PC-9 (cell line): ENCODE measurements at places on chromosomes 11 and 22.

GRCh38 chr22:19832476-19833108 is 22.1 kb downstream of the GNB1L start:
- DNase-seq: no peak

DNA sequence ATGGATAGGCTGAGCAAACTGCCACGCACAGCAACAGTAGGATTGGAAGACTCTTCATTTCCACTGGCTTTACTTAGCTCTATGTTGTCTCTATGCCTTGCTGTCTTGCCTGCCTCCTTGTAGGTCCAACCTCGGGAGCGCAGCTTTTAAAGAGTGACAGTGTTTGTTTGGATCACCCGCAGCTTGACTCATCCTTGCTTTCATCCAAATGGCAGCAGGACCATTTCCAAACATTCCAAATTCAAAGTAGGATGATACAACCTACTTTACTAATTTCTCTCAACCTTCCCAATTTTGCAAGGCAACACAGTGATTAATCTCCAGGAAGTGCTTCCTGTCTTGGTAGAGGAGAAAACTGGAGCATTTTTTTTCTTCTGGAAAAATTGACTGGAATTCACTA is at the start of gene MMP3:
MMP3 (minus strand) TSS at position 121 of the 400 bp plus-strand sequence; CDS start at position 58, 63 bp downstream.
- DNase-seq: no peak

GRCh38 chr11:109423466-109424190 is 1.6 kb downstream of the C11orf87 start:
- DNase-seq: no peak

- no peak for DNase-seq
Measured at GRCh38 chr11:75503531-75504099, 22.1 kb downstream of the GDPD5 start.

GRCh38 chr11:64107303-64107702 is 58.6 kb downstream of the MACROD1 start:
- DNase-seq: no peak

- DNase-seq: no peak
Measured at GRCh38 chr11:86978756-86979608, 23.8 kb upstream of the FZD4 start.

DNA sequence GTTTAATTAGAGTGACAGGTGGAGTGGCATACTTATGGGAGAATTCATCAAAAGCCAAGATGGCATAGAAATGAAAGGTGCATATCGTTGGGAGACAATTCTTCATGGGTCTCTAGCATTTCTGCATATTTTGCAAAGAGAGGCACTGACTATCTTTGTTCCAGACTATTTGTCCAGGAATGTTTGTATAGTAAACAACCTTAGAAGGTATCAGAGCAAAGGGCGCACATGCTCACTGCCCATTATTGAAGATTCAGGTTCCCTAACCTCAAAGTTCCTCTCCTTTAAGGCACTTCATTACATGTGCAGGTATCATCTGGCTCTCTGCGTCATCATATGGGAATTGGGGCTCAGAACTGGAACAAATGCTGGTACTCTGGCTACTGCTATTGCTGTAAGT is 4.7 kb upstream of the NEU3 start:
- no peak for DNase-seq
